ENCODE measurements at places on chromosomes 3 and 15.

GRCh38 chr15:63870487-63871209, 36.9 kb upstream of the HERC1 start:
- H3K27ac ChIP-seq, result no peak overlapping the region
- no peaks in the 10 kb centered on the region for H3K27me3 ChIP-seq
- H3K36me3 ChIP-seq, result no peaks in the 10 kb centered on the region
- no peak overlapping the region for H3K4me3 ChIP-seq

DNA sequence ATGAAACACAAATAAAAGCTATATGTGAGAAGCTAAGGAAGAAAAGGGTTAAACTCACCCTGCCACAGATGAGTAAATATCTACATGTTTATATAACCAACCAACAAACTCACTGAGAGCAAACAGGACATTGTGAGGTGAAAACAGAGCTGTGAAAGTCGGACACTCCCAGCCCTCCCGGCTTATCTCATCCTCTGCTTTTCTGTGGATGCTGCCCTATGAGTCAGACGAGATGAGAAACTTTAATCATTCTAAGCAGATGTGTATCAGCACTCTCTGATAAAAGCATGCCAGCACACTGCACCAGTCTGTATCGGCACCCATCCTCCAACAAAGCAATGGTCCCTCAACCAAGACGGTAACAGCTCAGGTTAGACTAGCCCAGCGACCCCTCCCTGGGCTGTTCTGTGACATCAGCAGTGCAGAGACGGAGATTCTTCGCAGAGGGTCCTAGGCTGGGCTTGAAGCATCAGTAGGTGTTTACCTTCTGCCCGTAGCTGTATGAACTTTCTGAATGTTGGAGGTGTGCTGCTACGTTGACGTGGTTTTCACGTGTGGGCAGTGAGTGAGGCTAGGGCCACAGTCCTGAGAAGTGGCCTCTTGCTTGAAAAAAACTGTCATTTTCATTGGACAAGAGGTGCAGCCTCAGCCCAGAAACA, 119.8 kb upstream of the ALDH1A3 start:
- H3K36me3 ChIP-seq, result no peaks in the 10 kb centered on the region
- H3K27me3 ChIP-seq, result no peaks in the 10 kb centered on the region
- no peaks in the 10 kb centered on the region for H3K4me1 ChIP-seq
- H3K4me3 ChIP-seq, result no peak overlapping the region
- DNase-seq, result no peak

DNA sequence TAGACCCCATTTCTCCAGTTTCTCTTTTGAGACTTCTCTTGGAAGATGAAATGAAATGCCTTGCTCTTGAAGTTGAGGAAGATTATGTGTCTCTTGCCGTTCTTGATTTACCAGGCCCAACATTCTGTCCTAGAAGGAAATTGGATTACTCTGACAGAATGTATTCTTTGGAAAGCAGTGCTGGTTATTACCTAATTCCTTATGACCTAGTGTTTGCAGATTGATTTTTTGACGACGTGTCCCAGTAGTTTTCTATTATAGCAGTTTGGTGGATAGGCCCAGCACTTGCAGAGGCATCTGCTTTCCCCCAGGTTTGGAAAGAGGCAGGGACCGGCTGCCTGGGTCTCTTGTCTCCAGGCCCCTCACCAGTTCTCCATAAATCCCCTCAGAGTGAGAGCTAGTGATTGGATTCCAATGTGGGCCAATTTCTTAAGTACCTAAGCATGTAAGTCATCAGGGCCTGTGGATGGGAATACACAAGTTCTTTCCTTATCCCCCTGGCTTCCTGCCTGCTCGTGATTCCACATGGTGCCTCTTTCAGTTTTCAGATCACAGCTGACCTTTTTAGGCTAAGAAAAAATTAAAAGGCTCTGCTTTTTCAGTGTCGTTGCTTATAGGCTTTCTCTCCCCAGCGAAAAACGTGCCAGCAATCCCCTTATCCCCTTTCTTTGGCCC, 50.2 kb downstream of the EPHB3 start:
- no peaks in the 10 kb centered on the region for H3K36me3 ChIP-seq
- DNase-seq, result no peak
- H3K4me1 ChIP-seq, result no peaks in the 10 kb centered on the region
- H3K27me3 ChIP-seq, result peaks cover 26% of the 10 kb centered on the region

DNA sequence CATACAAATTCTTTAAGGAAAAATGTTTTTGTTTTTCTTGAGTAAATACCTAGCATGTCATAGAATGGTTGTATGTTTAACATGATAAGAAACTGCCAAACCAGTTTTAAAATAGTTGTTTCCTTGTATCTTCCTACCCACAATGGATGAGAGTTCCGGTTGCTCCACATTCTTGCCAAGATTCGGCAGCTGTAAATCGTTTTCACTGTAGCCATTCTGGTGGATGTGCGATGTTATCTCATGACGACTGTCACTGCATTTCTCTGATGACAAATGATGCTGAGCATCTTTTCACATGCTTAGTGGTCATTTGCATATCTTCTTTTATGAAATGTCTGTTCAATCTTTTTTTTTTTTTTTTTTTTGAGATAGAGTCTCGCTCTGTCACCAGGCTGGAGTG, 36.6 kb upstream of the SH3GL3 start:
- no peak overlapping the region for H3K4me3 ChIP-seq
- DNase-seq, result no peak
- H3K4me1 ChIP-seq, result no peaks in the 10 kb centered on the region
- H3K27ac ChIP-seq, result no peak overlapping the region

GRCh38 chr15:63517202-63517601, 12.8 kb downstream of the USP3 start:
- H3K27me3 ChIP-seq, result no peaks in the 10 kb centered on the region
- no peak overlapping the region for H3K27ac ChIP-seq
- peaks cover 25% of the 10 kb centered on the region for H3K4me1 ChIP-seq
- no peak for DNase-seq
- no peaks in the 10 kb centered on the region for H3K36me3 ChIP-seq

All from MM.1S (cell line).